Natural killer cell treated with Interleukin-12 subunit alpha and Interleukin-12 subunit beta and Interleukin-15 and Interleukin-18, amount 100 ng/mL, for 72 hours (primary cell): ENCODE measurements at places on chromosomes 16 and 17. TPM values are rescaled to one million over a fixed set of nuclear protein-coding genes. Genes with fewer than 3 reads are reported as not detected.

Gene OR3A3
- not detected for total RNA-seq

Gene OMG
- 0.48 TPM for total RNA-seq

Gene SETD6
- 16.4 TPM for total RNA-seq

Gene CDH5
- not detected for total RNA-seq

Gene EIF1
- 1,047 TPM for total RNA-seq

Gene GRAP
- total RNA-seq, result 15.9 TPM

Gene TMEM92
- total RNA-seq, result not detected

Gene ACE
- total RNA-seq, result not detected

Gene SLC25A10
- 17.5 TPM for total RNA-seq

Gene GAS2L2
- not detected for total RNA-seq

Gene TBC1D3K
- total RNA-seq, result not detected

Gene CA5A
- not detected for total RNA-seq

Gene TLCD3B
- 1.4 TPM for total RNA-seq

Gene NPIPB9
- total RNA-seq, result 4.9 TPM

Gene SOX8
- 0.20 TPM for total RNA-seq

- DNase-seq, result peak; percentile 69
These were observed 5.2 kb downstream of the ITPRIPL2 start for GRCh38 chr16:19118938-19119431.

DNA sequence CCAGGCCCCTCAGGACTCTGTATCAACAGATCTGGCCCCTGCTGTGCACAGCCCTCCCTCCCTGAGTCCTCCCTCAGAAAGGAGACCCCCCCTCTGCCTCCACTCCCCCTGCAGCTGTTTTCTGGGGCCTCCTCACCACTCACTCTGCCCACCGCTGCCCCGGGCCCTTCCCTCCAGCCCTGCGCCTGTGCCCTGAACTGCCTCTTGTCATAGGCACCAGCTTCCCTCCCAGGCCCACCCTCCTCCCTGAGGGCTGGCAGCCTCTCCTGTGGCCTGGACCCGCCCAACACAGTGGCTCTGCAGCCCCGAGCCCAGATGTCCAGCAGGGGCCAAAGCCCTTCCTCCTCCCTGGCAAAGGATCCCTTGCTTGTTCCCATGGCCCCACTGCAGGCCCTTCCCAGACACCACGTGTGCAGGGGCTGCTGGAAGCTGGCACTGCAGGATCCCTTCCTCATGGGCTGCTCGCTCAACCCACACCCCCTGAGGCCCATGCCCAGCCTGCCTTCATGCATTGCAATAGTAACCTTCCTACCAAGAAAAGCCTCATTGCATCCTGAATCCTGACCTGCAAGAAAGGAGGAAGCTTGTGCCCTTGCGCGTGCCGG is 25.8 kb downstream of the GNPTG start:
- no peak for DNase-seq

DNA sequence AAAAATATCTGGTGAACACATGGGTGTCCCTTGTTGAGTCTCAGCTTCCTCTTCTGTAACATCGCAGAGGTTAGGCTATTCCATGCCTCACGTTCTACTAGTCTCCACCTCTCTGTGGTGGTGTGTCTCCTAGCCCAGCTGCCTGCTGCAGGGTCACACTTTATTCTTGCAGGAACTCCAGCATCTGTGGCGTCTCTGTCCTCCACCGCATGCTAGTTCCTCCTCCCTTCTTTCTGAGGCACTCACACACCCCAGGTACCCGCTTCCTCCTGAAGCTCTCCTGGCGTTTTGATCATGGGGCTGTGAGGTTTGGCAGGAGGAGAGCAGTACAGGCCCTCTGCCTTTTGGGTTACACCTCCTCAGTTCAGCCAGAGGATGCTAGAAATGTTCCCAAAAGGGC is 9.9 kb upstream of the TEX2 start:
- no peak for DNase-seq

- DNase-seq, result peak; percentile 44
These were observed 38.8 kb downstream of the METRNL start for GRCh38 chr17:83118071-83118841.

GRCh38 chr17:37551788-37552187 is 57.4 kb downstream of the SYNRG start:
- DNase-seq, result no peak

- no peak for DNase-seq
These were observed 272.7 kb downstream of the SOX9 start for GRCh38 chr17:72393553-72393952.

- no peak for DNase-seq
These were observed 107.9 kb upstream of the ZNF469 start for GRCh38 chr16:88274847-88275246.

DNA sequence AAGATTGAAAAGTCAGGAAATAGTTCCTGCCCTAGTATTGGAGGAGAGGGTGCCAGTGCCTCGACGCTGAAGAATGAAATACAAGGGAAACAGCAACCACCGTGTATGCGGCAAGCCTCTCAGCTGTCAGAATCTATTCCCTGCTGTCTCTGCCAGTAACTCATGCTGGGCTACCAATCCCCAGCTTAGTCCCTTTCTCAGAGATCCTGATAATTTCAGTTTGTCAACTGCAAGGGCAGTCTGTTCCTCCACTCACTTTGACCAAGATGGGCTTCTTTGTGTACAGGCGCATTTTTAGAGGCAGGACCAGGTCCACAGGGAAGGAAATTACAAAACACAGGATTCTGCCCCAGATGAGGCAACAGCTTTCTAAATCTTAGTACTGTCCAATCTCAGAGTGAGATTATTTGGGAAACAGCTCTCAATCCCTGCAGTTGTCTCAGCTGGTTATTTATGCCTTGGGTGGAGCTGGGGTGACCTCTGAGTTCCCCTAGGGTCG is 1.3 kb downstream of the NQO1 start:
- DNase-seq, result no peak

DNA sequence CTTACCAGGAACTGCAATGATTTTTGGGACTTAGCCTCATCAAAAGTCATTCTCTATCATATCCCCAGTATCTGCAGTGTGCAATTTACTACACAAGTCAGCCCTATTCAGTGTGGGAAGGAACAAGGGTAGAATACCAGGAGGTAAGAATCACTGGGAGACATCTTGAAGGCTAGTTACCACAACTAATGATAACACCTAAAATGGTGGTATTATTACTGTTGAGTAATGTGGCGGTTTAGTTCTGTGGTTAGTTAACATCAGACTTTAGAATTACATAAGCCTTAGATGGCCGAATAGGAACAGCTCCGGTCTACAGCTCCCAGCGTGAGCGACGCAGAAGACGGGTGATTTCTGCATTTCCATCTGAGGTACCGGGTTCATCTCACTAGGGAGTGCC is 567.9 kb upstream of the CDH11 start:
- no peak for DNase-seq

- no peak for DNase-seq
These were observed 782 bp downstream of the FAM83G start for GRCh38 chr17:19003543-19004420.

GRCh38 chr17:11238705-11239104 is 2.3 kb upstream of the SHISA6 start:
- no peak for DNase-seq

GRCh38 chr17:7356072-7356549 is 1.2 kb downstream of the TMEM95 start:
- DNase-seq, result peak; percentile 88

DNA sequence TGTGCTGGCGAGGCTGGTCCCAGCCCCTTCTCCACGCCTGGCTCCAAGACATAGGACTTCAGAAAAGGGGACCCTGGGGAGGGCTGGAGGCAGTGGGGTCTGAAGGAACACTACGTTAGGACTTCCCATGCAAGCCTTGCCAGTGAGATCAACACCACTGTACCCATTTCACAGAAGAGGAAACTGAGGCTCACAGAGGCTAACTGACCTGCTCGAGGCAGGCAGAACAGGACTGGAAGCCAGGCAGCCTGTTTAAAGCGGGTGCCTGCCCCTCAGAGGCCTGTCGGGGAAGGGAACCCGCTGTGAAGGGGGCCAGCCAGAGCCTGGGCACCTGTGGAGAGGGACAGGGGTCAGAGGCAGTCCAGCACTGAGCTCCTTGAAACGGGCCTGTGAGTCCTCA is 32.3 kb downstream of the PEMT start:
- DNase-seq, result no peak

DNA sequence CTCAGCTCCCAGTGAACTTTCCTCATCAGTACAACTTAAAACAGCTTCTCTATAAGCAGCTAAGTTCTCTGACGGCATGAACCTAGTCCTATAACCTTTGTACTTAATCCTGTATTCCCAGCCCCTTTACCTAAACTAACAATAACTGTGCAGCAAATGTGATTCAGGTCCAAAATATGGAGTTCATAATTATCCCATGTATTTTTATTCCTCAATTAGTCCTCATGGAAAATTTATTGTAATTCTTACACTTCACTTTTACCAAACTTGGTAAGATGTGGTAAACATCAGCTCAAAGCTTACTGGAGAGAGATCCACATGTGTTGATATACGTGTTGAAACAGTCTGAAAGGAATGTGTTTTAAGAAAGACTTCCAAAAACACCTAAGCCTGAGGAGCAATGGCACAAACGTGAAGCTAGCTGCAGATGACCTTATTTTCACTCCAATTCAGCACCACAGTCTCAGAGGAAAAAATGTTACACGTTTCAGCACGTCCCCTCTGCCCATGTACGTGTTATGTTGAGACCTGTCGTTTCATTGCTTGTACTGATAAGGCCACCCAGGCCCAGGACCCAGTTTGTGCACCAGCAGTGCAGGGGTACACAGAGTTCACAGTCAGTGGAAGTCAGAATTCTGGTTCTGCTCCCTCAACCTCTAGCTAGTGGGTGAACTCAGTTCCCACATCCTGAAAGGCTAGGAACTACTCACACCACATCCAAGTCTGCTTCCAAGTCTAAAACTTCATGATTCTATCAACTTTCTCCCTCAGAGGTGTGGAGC is 7.1 kb downstream of the USP31 start:
- no peak for DNase-seq

DNA sequence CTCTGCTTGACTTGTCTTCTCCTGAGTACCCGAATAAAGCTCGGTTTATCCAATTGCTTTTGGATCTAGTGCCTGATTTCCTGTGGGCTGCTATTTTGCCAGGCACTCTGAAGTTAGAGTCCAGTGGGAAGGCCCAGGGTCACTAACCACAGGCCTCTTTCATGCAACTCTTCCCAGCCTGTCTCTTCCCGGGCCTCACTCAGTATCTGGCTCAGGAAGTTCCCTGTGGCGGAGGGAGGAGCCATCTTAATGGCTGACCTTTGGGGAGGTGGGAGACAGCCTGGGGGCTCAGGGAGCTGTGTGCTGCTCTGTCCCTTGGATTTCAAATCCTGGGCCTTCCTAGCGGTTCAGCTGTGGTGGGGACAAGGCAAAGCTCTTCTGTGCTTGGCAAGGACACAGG is 328.5 kb downstream of the SLC39A11 start:
- DNase-seq, result no peak

DNA sequence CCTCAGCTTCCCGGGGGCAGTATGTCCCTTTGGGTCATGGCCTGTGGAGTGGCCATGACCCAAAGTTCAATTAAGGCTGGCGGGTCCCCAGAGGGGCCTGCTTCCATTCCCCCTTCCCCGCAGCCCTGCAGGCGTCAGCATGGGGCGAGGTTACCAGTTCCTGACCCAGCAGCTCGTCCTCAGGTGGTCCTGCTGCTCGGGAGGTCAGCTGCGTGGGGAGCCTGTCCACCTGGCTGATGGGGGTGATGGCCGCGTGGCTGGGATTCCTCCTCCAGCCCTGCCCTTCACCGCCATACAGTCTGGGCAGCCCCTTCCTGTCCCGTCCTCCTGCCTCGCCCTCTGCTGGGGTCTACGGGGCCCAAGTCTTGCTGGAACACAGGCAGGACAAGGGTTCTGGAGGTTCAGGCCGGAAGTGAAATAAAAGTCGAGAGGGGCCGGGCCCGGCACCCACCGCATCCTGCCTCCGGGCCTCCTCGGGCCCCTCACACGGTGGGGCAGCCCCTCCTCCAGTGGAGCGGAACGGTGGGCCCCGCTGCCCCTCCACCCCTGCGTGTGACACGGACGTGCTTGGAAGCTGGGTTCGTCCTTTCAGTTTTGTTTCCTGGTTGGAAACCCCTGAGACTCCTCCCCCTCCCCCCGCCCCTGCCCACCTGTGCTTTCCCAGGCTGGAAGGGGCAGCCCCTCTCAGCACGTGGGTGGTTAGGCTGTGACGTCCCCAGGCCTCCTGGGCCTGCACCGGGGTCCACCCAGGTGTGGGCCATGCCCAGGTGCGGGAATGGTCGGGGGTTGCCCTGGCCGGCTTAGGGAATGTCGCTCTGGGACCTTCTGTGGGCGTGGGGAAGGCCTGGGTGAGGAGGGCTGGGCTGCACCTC is 6.8 kb downstream of the UBALD2 start:
- peak; percentile 89 for DNase-seq

DNA sequence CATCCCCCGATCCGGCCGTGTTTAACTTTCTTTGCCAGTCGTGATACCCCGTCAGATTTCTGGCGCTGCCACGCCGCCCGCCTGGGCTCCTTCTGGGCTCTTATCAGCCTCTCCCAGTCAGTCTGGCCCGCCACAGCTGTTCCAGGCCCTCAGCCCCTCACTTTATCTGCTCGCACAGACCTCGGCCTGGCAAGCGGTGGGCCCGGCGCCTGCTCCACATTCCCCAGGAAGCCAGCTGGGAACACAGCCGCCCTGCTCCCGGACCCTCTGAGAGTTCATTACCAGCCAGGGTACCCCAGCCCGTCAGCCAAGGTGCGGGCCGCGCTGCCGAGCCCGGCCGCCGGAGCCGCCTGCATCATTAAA is 157.5 kb downstream of the ZNF423 start:
- DNase-seq, result no peak

DNA sequence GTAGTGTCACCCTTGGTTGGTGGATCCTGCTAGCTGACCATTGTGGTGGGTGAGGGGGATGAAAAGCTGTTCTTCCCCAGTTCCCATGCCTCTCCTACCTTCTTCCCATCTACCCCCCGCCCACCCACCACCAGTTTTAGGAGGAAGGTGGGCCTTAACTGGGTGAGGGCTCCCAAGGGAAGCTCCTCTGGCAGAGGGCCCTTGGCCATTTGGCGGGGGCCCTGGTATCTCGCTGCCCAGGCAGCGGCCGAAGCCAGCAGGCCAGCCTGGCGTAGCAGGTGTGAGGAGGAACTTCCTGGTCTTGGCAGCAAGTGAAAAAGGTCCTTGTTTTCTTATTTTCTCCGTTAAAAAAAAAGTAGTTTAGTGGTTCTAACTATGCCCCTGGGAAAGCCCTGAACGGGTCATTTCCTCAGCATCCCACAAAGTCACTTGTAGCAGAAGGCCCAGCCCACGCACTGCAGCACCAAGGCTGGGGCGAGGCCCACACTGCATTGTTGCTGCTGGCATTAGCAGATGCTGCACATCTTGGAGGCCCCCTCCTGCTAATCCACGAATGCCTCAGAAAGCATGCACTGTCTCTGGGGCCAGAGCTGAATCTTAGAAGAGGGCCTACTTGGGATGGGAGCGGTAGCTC is 72.5 kb downstream of the MPRIP start:
- no peak for DNase-seq

- DNase-seq, result no peak
These were observed 32.3 kb downstream of the SNTB2 start for GRCh38 chr16:69219279-69219678.

DNA sequence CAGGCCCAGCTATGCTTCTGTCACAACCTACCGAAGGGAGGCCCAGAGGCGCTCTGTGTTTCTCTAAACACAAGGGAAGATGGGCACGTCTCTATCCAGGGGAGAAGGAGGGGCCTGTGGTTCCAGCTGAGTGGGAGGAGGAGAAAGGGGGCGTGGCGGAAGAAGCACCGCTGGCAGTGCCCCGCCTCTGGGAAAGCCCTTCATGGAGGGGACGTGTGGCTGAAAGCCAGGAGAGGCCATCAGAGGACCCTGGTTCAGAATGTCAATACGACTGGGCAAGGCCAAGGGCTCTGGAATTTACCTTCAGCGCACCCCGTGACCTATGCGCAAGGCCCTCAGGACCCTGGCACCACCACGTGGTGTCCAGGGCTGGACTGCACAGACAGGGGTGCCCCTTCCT is 12.3 kb upstream of the SLC38A8 start:
- no peak for DNase-seq
